ENCODE measurements at places on chromosomes 4 and X. TPM values are rescaled to one million over a fixed set of nuclear protein-coding genes. Genes with fewer than 3 reads are reported as not detected.

USP53 gene
- polyA plus RNA-seq, result 3.0 TPM

H2BW1 gene
- polyA plus RNA-seq, result not detected

PCDH11X gene
- polyA plus RNA-seq, result not detected

UVSSA gene
- polyA plus RNA-seq, result 2.6 TPM

KCNIP4 gene
- not detected for polyA plus RNA-seq

ARR3 gene
- not detected for polyA plus RNA-seq

VGLL1 gene
- 7.5 TPM for polyA plus RNA-seq

NIPAL1 gene
- 3.2 TPM for polyA plus RNA-seq

XAGE1B gene
- polyA plus RNA-seq, result not detected

VCX3B gene
- not detected for polyA plus RNA-seq

TMSB15B gene
- polyA plus RNA-seq, result 20.0 TPM

POU3F4 gene
- polyA plus RNA-seq, result not detected
